Cardiac fibroblast (primary cell): ENCODE measurements at places on chromosomes 4 and X.
A peak's percentile ranks its signal among the peaks of the same experiment; 100 is the strongest.

DNA sequence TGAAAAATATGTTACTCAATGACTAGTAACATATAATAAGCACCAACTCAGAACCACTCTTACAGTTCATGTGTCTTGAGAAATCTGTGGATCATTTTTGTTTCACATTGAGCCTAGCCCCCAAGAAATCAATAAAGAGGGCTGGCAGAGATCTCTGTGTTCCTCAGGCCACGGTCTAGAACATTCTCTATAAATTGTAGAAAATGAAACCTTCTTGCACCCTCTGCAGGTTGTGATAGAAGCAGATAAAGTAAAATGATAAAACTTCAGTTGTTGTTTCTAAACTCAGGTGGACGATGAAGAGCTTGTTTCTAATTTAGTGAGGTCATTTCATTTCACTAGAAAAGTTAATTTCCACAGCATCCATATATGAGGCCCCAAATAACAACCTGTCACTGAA is 182.7 kb downstream of the KIT start:
- no peak for DNase-seq

DNA sequence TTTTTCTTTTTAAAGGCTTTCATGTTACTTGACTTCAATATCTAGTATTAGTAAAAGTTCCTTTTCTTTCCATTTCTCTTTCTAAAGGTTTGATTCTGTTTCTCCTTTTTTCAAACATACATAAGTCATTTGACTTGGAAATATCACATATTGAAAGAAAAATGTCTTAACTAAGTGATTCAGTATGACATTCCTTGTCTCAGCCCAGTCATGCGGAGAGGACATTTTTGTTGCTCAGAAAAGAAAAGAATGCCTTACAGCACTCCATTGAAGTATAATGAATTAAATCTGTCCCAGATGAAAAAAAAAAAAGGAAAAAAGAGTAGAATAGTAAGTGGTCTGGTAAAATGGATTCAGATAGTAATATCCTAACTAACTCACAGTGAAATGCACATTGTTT is 466.1 kb downstream of the ADGRL3 start:
- DNase-seq: no peak

GRCh38 chr4:146095091-146095690 is 80.3 kb upstream of the LSM6 start:
- peak; percentile 76 for DNase-seq

- no peak for DNase-seq
Observed at GRCh38 chrX:136598631-136599030, 49.3 kb upstream of the CD40LG start.

DNA sequence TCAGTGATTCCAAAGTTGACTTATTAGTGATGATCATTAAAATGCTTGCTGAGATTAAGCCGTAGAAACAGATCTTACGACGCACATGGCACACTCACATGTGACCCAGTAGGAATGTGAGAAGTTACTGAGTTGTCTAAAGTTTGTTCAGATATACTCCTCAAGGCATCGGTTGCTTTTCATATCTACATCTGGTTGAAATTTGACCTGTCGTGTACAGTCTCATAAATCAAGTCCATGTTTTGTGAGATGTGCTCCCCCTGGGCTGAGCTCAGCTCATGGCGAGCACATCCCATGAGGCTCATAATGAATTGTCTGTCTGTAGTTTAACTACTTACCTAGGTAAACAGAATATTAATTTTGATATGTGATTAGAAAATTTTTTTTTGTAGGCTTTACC is 67.0 kb downstream of the TNIP2 start:
- DNase-seq: no peak
